GM23248 (cell line): ENCODE measurements at places on chromosomes 6 and 20.

DNA sequence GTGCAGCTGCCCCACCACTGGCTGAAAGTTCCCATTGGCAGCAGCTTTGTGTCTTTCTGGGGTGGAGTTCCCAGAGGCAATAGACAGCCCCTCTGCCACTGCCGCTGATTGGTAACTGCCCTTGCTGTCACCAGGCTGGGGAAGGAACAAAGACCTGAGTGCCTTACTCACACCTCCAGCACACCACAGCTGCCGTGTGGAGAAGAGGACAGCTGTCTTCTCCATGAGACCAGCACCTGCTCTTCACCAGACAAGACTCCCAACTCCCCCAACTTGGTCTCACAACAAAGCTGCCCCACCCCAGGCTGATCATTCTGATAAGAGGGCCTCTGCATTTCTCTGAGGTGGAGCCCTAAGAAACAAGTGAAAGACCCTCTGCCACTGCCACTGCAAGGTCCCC, 39.7 kb upstream of the PTCHD4 start:
- DNase-seq, result no peak

- no peak for DNase-seq
These were observed 32.2 kb downstream of the AHI1 start for GRCh38 chr6:135465307-135465706.

DNA sequence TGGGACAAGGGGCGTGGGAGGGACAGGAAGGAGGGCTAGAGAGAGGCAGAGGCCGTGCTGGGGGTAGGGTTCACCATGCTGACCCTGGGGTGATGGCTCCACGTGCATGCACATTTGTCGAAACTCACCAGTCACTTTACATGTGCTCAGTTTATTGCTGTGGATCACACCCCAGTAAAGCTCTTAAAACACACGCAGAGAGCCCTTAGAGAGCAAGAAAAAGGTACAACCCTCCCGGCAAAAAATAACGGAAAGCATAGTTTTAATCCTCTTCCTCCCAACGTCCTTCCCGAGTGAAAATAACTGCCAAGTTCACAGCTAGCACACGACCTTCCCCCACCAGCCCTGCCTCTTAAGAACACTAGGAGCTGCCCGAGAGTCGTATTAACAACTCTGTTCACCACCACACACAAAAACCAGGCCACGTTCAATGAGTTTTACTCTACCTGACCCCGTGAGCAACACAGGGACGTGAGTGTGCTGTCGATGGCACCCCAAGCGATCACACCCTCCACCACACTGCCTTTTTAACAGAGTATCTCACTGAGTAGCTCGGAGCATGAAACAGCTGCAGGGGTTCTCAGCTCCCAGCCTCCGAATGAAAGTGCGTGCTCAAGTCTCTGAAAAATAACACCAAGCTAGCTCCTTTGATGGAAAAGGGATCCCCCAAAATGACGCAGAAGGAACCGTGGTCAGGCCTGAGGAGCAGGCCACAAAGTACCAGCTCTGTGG, 39.7 kb downstream of the TAF4 start:
- peak; percentile 90 for DNase-seq

GRCh38 chr20:37997516-37997915, 35.7 kb downstream of the TTI1 start:
- DNase-seq, result no peak

GRCh38 chr6:127877231-127877630, 23.6 kb downstream of the THEMIS start:
- no peak for DNase-seq
